AG20443 (cell line): ENCODE measurements at places on chromosomes 16 and 17.
A peak's percentile ranks its signal among the peaks of the same experiment; 100 is the strongest.

DNA sequence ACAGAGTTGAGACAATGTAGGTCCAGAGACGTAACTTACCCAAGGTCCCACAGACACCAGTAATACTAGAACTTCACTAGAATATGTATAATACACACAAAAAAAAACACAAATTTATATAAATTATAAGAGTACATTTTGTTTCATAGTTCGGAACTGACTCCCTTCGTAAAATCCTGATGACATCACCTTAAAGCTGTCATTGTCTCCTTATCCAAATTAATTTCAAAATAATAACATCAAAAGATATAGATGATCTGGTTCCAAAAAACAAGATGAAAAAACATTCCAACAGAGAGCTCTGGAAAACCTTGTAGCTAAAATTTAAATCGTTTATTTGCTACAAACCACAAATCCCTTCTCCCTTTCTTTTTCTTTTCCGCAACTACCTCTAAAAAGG lies 10.0 kb downstream of the FBXL20 start:
- no peak for DNase-seq

DNA sequence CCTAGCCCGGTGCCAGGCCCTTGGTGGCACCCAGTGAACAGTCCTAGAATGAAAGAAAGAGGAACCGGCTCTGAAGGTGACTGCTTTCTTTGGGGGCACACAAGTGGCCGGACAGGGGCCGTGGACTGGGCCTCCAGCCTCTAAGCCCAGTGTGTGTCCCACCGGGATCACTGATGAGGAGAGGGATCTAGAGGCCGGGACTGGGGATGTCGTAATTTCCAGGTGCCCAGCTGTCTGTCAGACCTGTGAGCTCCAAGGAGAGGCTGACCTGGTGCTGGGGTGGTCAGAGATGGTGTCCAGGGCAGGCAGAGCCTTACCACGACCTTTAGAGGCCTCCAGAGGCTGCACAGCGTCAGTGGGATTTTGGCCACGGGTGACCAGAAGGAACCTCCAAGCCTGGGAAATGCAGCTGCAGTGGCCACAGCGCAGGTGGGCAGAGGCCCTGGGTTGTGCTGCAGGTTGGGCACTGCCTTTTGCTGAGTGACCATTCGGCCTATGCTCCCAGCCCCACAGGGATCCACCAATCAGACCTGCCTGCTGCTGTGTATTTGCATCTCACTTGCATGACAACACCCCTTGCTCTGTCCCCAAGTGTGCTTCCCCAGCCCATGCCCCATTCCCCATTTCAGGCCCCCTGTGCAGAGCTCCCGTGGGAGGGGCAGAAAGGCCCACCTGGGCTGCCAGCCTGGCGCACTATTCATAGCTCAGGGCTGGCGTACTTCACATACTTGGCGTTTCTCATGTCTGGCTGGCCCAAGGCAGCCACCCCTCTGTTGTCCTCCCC lies 12.5 kb downstream of the ARHGAP23 start:
- no peak for DNase-seq

DNA sequence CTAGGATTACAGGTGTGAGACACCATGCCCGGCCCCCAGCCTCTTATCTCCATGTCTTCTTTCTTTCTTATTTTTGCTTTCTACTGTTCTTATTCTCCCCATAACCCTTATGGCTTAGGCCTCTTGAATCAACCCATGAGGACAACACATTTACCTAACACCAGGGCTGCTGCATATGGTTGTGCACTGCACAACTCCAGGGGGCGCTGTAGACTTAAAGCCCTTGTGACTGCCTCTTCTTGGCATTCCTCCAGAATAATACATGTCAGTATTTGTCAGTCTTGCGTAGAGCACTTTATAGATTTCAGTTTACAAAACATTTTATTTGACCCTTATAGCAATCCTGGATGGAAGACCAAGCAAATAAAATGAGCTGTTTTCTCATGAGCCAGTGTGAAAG lies 225.0 kb upstream of the SALL1 start:
- DNase-seq, result no peak

DNA sequence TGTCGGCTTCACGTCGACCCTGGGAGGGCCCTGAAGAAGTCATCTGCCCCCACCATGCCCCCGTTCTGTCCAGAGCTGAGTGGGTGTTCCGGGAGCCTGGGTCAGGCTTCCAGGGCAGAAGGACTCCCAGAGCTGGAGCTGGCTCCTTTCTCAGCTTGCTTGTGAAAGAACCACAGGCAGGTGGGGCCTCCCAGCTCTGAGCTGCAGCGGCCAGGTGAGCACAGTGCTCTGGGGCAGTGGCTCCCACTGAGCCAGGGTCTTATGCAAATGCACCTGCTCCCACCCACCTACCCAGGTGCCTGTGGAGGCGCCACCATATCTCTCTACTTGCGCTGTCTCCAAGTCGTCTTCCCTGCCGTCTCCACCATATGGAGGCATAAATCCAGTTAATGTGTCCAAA lies 140.0 kb upstream of the RPL38 start:
- DNase-seq, result no peak

DNA sequence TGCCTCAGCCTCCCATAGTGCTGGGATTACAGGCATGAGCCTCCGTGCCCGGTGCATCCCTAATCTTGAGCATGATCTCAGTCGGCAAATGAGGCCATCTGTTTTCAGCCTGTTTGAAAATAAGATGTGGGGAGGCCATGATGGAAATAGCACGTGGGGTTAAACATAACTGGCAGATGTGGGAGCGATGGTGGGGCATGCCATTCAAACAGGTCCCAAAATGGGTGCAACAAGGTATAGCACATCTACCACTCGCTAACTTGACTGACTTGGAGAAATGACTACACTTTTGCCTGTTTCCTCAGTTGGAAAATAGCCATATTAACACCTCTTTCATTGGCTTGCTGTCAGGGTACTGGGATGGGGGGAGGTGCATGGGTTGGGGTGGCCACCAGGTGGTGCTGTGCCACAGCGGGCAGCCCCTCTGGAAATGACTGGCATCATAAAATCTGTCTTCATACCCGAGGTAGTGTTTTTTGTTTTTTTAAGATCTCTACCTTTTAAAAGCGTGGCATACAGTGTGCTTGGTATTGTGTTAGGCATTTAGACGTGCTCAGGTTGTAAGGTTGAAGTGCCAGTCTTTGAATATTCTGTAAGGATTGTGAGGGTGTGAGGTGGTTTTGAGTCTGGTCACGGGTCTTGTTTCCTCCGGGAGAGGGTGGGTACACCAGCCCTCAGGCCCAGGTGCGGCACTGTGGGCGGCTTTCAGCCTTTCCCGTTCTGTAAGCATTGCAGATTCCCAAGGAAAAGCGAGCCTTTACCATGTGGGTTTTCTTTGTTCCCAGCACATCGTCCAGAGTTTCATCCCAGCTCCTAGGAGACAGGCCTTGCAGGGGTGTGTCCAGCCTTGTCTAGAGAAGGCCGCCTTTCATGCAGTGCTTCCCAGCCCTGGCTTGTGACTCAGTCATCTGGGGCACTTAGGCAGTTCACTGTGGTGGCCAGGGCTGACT lies 2.9 kb upstream of the TTYH2 start:
- DNase-seq, result peak; percentile 87

GRCh38 chr17:19248151-19248927 lies 11.2 kb downstream of the EPN2 start:
- DNase-seq, result no peak

DNA sequence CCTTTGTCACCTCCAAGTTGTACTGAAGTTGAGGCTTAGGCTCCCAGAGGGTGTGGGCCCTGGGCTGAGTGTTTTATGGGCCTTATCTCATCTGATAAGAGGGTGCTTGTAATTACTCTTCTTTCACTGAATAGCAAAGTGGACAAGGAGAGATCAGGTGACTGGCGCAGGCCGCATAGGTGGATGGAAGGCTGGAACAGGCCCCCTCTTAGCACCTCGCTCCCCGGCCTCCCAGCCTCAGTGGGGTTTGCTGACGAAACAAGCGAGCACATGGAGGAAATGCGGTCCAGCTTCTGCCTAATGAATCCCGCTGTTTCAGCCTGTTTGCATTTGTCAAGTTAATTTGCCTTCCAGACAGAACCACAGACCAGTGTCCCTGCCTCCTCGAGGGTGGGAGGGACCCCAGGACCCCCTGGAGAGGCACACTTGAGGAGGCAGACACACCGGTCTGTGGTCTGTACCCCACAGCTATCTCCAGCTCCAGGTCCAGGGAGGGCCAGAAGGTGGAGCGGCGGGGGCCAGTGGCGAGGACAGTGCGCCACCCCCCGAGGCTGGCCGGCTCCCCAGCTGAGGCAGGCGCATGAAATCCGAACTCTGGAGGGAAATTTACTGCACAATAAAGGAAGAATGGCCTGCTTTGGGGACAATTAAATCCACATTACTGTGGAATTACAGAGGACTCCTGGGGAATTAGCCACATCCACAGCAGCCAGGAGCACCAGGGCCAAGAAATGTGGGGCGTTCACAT lies 123.4 kb downstream of the NTN1 start:
- DNase-seq, result no peak

DNA sequence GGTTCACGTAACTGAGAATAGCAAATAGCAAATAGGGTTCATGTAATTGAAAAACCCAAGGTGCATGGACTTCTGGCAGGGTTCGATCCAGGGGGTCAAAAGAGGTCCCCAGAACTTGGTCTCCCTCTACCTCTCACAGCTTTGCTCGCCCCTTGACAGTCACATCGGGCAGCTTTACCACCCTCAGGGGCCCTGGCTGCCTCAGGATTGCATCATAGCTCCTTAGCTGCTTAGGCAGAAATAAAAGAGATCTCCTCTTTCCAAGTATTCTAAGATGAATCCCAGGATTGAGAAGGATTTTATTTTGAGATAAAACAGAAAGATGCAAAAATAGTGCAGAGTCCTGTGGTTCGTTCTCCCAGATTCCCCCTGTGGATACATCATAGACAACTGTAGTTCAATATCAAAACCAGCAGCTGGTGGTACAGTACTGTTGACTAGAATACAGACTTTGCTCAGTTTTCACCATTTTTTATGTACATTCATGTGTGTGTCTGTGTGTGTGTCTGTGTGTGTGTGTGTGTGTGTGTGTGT lies 12.8 kb downstream of the ADGRG3 start:
- DNase-seq, result no peak

GRCh38 chr17:16950488-16950887 lies 21.4 kb downstream of the TNFRSF13B start:
- peak; percentile 4 for DNase-seq
